ENCODE measurements at places on chromosomes 16 and 17.

DNA sequence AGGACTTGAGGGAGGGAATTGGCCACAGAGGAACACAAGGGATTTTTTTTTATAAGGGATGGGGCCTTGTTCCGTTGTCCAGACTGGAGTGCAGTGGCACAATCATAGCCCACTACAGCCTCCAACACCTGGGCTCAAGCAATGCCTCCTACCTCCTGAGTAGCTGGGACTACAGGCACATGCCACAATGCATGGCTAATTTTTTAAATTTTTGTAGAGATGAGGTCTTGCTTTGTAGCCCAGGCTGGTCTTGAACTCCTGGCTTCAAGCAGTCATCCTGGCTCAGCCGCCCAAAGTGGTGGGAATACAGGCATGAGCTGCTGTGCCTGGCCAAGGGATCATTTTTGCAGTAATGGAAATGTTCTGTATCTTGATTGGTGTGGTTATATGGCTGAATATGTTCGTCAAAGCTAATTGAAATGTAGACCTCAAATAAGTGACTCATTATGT, 56.9 kb downstream of the VMP1 start:
- no peak for DNase-seq

DNA sequence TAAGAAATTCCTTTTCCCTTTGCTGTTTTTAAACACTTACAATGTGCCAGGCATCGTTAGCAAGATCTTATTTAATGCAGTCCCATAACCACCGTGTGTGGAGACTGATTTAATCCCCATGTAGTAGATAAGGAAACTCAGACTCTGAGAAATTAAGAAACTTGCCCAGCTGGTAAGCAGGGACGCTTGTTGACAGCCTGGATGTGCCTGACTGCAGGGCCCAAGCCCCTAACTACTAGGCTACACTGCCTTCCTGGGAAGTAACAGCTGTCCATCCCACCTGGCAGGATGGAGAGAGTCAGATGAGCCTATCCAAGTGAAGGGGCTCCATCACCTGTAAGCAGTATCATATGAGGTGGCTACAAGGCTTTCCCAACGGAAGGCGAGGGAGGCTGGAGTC, 23.1 kb downstream of the CDK5RAP3 start:
- no peak for DNase-seq

DNA sequence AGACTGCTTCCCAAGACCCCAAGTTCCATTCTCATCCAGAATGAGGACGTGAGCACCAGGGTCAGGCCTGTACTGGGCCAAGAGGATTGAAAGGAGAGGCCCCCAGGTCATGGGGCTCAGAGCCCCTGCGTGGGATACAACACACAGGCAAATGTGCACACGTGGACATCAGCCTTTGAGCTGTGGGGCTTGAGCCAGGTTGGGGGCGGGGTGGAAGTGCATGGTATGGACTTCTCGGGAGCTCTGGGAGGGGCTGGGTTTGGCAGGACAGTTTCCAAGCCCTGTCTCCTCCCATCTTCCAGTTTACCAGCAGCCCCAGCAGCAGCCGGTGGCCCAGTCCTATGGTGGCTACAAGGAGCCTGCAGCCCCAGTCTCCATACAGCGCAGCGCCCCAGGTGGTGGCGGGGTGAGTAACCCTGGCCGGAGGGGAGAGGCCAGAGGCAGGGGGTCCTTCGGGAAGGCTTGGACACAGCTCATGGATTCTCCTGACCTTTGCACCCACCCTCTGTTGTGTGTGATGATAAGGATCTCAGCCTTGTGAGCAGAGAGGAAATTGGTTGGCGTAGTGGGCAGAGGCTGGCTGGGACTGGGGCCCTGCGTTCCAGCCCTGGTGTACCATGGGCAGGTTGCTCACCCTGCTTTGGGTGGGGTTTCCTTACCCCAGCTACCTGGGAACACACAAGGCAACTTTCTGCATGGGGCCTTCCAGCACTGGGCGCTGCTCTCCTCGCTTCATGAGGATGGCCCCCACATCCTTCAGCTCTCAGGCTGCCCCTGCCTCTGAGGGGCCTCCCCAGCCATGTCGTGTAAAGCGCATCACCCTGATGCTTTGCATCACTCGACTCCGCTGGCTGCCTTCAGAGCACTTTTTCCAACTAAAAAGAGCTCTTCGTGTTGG, 10.4 kb upstream of the LASP1NB start:
- DNase-seq, result no peak

GRCh38 chr17:3271072-3271848, 26.9 kb downstream of the OR3A1 start:
- DNase-seq, result no peak

- DNase-seq, result no peak
These were observed 31.2 kb downstream of the PITPNM3 start for GRCh38 chr17:6525141-6525540.

GRCh38 chr16:86834451-86835035, 256.2 kb downstream of the FOXL1 start:
- no peak for DNase-seq

- no peak for DNase-seq
These were observed 139.0 kb downstream of the RAB11FIP4 start for GRCh38 chr17:31530391-31530985.

- DNase-seq, result peak; percentile 76
These were observed 23.2 kb downstream of the SLC7A6OS start for GRCh38 chr16:68287276-68288251.

- no peak for DNase-seq
These were observed 228.3 kb upstream of the NLRP1 start for GRCh38 chr17:5812590-5812989.

DNA sequence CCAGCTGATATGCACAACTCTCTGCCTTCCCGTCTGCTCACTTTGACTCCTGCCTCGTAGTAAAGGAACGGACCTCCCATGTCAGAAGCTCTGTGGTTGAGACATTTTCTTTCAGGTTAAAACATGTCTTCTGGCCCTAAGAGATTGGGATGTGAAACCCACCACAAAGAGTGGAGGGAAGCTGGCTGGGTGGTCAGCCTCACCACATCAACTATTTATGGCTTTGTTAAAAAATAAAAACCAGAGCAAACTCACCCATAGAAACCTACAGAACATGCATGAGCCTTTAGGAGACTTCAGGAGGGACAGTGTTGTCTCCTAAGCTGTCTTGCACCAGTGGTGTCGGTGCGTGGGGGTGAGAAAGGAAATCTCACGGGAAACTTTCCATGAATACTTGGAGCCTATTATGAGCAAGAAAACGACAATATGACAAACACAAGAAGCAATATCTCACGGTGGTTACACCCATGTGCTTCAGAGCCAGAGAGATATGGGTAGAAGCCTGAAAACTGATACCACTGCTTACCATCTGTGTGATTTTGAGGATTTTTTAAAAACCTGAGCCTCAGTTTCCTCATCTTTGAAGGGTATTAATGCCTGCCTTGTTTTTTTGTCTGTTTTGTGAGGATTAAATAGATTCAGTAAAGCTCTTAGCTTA, 61.7 kb upstream of the XYLT1 start:
- no peak for DNase-seq

GRCh38 chr17:9006175-9006767, 15.0 kb upstream of the NTN1 start:
- no peak for DNase-seq

DNA sequence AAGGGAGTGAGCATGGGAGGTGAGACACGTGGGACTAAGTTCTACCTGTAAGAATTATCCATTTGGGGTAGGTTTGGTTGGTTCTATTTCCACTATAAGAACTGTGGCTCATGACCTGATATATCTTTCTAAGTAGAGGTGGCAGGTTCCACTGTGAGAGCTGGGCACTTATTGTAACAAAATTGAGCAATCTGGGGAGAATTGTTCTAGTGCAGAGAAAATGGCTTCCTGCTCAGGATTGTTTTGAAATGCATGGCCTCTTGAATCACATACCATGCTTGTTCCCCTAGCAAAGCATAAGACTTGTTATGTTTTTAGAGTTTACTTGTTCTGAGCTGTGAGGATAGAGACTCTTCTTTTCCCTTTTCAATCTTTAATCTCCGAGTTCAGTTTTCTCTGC, 125.9 kb downstream of the MAP2K6 start:
- DNase-seq, result no peak

DNA sequence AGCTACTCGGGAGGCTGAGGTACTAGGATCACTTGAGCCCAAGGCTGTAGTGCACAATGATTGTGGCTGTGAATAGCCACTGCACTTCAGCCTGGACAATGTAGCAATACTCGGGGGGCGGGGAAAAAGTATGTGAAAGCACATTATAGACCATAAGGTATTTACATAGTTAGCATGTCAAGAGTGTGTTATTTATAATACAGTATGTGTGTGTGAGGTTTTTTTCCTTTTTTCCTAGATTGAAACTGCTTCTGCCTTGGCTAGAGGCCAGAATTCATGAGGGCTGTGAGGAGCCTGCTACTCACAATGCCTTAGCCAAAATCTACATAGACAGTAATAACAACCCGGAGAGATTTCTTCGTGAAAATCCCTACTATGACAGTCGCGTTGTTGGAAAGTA, 30.5 kb downstream of the PTRH2 start:
- no peak for DNase-seq

- no peak for DNase-seq
These were observed 85.1 kb downstream of the TNFRSF13B start for GRCh38 chr17:16886655-16887322.

- DNase-seq, result no peak
These were observed 101.8 kb upstream of the CDH13 start for GRCh38 chr16:82524976-82525375.

GRCh38 chr17:8963647-8964258, 1.8 kb downstream of the PIK3R5 start:
- no peak for DNase-seq

DNA sequence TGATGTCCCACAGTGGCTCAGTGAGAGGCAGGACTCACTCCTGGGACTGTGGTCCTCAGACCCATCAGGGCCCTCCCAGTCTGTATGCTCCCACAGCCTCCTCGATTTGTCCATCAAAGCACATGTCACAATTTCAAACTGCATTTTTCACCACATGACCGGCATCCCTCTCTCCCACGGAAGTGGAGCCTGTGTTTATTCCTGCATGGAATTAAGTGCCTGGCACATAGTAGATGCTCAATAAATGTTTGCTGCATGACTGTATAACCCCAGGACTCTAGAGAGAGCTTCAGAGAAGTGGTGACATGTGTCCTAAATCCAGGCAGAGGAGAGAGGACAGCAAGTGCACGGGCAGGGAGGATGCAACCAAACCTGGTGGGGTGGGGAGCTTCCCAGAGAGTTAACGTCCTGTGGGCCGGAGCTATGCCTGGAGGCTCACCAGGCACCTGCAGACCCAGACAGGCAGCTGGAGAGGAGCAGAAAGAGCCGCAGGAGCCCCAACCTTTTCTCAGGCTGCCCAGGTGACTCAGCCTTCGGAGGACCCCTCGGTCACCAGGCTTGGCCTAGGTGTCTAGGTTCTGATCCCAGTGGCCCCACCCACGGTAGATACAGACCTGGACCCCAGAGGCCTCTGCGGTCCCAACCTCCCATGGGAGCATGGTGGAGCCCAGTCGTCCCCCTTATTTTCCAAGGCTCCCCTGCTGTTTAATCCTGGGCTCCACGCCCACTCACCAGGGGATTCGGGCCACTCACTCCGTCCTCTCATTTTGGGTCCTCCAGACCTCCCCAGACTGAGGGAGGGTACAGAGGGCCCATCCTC, 5.8 kb downstream of the CDH5 start:
- no peak for DNase-seq

- DNase-seq, result no peak
These were observed 25.2 kb upstream of the CIBAR2 start for GRCh38 chr16:85137323-85138072.

DNA sequence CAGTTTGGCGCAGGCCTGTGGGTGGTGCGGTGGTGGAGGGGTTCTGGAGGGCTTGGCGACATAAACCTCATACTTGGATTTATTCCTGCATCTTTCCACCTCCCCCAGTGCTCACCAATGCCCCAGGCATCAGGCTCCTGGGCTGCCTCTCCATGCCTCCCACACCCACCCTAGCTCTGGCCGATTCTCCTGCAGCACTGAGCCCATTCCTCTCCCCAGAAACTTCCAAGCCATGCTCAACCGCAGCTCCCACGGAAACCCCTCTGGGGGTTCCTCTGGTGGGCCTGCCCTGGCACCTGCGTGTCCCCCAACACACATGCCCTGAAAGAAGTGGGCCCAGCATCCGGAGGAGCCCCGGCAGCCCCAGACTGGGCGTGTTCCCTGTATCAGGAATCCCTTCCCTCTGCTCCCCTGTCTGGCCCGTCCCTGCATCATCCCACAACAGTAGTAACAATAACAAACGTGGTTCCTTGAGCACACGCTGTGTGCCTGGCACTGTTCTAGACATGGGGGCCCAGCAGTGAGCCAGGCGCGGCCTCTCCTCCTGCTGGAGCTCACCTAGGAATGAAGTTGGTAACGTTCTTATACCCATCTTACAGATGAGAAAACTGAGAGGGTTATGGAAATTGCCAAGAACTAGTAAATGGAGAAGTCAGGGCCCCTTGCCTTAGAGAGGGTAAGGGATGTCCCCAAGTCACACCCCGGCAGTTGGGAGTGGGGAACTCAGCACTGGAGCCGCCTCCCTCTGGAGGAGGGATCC, 2.3 kb downstream of the PRSS21 start:
- DNase-seq, result no peak

GRCh38 chr16:53662072-53662471, 41.6 kb downstream of the RPGRIP1L start:
- no peak for DNase-seq

DNA sequence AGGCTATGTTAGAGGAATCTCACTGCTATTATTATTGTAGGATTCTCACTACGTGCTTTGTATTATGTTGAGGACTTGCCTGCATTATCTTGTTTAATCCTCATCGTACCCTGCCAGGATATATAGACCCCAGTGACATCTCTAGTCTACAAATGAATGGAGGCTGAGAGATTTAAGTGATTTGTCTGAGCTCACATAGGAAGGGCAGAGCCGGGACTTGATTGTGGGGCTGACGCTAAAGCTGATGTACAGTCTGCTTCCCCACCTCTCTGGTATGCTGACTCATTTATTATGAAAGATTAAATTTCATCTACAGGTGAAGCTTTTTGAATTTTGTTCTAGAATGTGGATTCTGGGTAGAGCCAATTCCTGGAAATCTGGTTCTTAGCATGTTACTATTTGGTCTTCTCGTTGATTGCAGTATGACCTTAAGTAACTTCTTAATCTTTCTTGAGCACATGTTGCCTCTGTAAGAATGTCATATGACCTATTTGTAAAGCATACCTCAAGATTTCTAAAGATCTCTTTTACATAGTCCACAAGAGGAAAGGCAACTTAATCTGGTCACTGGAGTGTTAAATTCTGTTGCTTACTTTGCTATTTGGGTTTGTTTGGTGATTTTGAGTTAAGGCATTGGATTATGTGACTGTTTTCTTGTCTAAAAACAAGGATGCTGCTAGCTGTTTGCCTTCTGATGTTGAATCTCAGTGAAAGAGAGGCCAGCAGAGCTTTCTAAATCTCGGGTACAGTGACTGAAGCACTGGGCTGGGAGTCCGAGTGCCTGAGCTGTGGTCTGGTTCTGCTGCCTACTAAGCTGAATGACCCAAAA, 12.4 kb downstream of the METTL9 start:
- DNase-seq, result no peak

All from T1000 (cell line).